Aorta (tissue), 5 donors: ENCODE measurements at places on chromosomes 3 and 15. TPM values are rescaled to one million over a fixed set of nuclear protein-coding genes. Genes with fewer than 3 reads are reported as not detected.

The CYP19A1 gene
- 3.2 TPM for total RNA-seq

The ANKUB1 gene
- total RNA-seq = not detected

The SLC28A2 gene
- not detected for total RNA-seq

- peak; percentile 94 for DNase-seq
These were observed 223.4 kb upstream of the IL12A start for GRCh38 chr3:159765030-159765859.

- DNase-seq = no peak
These were observed 280.0 kb upstream of the TRIM42 start for GRCh38 chr3:140397847-140398246.

DNA sequence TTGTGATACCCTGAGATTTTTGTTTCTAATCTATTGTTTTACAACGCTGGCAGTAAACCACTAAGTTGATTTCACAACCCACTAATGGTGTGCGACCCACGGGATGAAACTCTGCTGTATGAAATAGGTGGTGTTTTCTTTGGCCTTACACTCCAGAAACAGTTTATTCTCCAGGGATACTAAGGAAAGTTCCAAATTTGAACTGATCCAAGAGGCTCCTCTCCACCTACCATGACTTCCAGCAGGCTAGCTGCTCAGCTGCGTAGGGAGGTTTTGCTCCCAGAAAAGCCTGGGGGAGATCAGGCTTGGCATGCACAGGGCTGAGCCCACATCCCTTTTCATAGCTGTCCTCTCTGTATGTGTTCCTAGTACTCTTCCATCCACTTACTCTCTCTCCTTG, 71.5 kb downstream of the FAM174B start:
- no peak for DNase-seq

DNA sequence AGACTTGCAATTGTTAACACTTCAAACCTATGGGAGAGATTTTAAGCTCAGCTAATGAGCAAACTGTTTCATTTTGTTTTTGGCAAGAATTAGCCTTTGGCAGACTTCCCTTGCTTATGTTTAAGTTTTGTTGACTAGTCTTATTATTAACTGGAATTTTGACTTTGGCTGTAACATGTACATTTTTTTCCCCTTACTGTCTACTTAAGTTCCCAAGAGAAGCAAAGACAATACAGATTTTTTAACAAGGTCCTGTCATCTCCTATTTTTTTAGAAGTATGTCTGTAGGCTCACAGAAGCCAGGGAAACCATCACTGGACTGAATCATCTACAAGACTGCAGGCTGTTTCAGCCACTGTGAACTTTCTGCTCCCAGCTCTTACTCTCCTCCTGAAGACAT, 74.3 kb downstream of the DGKG start:
- no peak for DNase-seq

GRCh38 chr3:191362037-191362436, 31.7 kb upstream of the UTS2B start:
- no peak for DNase-seq

DNA sequence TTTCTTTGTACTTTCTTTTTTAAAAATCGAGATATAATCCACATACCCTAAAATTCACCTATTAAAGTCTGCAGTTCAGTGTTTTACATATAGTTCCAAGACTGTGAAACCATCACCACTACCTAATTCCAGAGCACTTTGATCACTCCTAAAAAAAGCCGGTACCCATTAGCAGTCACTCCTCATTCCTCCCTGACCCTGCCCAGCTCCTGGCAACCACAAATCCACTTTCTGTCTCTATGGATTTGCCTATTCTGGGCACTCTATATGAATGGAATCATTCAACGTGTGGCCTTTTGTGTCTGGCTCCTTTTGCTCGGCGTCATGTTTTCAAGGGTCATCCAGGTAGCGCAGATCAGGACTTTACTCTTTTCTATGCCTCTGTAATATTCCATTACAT, 17.3 kb downstream of the TRPM1 start:
- no peak for DNase-seq

- no peak for DNase-seq
These were observed 253.4 kb downstream of the OCA2 start for GRCh38 chr15:27845535-27846369.

The UBAP1L gene
- total RNA-seq = 5.4 TPM

DNA sequence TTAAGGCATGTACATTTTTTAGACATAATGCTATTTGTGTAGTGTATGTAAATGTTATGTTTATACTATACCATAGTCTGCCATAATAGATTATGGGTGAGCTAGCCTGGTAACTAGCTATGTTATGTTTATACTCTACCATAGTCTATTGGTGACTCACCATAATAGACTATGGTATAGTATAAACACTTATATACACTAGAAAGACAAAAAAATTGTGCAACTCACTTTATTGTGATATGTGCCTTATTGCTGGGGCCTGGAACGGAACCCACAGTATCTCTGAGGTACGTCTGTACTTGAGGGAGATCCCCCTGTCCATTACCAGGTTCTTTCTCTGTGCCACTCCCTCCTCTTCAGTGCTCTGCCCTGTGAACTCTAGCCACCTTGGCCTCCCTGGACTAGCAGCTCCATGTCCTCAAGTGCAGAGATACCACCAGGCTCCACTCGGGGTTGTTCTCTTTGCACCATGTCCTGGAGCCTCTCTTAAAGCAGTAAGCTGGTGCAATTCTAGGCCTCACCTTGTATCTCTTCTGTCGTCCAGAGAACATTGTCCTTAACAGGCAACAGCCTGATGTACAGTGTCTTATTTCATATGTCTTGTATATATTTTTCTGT, 60.8 kb upstream of the PXYLP1 start:
- DNase-seq = no peak

DNA sequence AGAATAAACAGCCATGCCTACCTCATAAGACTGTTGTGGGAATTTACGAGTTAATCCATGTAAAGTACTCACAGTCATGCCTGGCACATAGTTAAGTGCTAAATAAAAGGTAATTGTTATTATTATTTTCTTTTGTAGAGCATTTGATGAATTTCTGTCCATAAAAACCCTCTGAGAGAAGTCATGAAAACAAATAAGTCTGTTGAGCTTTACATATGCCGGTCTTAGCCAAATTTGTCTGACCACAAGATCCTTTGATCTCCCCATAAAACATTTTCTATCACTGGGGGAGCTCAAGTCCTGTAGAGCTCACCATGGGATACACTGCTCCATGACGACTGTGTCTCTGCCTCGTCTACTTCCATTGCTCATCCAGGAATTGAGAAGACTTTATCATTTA, 114.0 kb downstream of the MAGI1 start:
- DNase-seq = no peak

- DNase-seq = no peak
These were observed 40.7 kb downstream of the MYO1E start for GRCh38 chr15:59332009-59332408.

DNA sequence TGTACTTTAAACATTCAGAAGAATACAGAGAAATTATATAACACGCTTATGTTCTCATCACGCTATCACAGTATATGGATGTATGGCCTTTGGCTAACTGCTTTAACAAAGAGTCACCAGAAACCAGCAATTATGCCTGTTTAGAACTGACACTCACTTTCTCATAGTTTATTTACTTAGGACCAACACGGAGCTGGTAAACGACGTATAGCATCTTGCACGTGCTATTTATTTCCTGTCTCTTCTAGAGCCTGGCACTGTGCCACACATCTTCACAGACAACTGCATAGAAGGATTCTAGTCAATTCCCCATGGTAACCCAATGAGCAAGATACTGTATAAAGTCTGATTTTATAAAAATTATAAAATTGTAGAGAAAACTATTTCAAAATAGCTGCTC, 43.6 kb downstream of the TBC1D2B start:
- no peak for DNase-seq

The NPHP3 gene
- total RNA-seq = 38.1 TPM

The SPTBN5 gene
- total RNA-seq = 1.9 TPM

The TIGIT gene
- 1.0 TPM for total RNA-seq

The ACTC1 gene
- total RNA-seq = 2,067 TPM

DNA sequence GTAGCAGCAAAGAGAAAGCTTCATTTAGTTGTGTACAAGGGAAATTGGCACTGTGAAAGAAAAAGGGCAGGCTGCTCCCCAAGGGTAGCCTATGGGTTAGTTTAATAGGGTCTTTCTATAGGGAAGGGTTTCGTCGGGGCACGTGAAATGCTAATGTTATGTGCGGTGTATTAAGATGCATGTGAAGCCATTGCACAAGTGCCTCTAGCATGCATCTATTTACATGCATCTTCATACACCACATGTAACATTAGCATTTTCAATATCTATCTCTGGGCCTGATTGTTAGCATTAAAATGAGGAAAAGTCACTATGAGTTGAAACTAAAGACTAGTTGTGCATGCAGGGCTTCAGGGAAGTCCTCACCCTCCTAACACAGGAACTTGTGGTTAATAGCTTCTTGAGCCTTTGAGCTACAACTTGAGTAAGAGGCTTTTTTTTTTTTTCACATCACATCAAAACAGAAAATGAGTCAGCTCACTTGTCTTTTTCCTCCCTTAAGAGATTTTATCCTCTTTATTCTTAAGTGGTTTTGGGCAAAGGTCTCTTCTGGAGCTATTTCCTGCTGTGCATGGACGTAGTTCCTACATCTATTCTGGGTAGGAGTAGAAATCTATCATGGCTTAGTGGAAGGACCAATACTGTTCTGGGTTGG, 613.4 kb downstream of the ZPLD1 start:
- no peak for DNase-seq
